ENCODE measurements at places on chromosomes 3 and 15.

- DNase-seq: peak; percentile 38
Measured at GRCh38 chr3:45546716-45547701, 47.5 kb upstream of the LIMD1 start.

DNA sequence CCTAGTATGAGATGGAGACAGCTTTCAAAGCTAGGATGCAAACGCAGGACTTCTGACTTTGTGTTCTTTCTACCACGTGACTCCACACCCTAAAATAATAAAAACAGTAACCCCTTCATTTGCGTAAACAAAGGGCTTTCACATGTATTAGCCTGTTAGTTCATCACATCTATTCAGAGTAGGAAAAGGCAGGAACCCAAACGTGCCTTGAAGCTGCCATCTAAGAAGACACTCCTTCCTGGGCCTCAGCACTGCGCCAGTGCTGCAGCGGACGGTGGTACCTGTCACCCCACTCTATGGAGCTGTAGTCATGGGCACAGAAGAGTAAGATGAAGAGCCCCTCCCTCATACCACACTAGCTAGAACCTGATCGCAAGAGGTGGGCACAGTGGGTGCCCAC is 34.3 kb downstream of the PLD1 start:
- no peak for DNase-seq

GRCh38 chr3:190320594-190321362 is 1.5 kb downstream of the CLDN1 start:
- no peak for DNase-seq

DNA sequence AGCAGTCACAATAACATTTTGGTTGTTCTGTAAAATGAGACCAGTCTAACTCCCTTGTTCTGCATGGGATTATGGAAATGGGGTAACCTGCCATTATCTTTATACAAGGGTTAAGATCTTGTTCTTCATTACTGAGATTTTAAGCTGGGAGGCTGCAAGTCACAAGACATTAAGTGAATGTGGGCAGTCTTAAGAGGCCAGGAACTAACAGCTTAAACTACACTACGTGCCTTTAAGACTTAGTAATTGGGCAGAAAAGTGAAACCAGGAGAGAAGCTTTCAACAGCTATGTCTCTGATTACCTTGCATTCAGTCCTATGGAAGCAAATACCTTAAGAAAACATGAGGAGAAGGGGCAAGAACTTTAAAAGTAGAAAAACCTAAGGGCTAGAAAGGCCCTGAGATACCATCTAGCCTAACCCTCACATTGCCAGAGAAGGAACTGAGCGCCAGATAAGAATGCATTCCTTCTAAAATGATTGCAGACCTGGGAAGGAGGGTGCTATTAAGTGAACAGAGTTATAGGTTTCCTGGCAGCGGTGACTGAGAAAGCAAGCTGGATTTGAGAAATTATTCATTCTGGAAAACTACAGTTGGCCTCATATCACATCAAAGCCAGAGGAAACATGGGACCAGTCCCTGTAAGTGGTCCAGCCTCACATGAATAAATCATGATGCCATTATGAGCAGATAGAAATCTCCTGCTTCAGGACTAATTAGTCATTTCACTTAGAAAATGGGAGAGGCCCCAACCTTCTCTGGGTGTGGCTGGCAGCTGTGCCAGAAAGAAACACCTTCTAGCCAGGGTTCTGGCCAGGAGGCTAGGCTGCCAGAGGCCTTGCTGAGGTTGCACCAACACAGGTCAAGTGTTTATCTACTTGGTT is 32.9 kb downstream of the DAPK2 start:
- no peak for DNase-seq

DNA sequence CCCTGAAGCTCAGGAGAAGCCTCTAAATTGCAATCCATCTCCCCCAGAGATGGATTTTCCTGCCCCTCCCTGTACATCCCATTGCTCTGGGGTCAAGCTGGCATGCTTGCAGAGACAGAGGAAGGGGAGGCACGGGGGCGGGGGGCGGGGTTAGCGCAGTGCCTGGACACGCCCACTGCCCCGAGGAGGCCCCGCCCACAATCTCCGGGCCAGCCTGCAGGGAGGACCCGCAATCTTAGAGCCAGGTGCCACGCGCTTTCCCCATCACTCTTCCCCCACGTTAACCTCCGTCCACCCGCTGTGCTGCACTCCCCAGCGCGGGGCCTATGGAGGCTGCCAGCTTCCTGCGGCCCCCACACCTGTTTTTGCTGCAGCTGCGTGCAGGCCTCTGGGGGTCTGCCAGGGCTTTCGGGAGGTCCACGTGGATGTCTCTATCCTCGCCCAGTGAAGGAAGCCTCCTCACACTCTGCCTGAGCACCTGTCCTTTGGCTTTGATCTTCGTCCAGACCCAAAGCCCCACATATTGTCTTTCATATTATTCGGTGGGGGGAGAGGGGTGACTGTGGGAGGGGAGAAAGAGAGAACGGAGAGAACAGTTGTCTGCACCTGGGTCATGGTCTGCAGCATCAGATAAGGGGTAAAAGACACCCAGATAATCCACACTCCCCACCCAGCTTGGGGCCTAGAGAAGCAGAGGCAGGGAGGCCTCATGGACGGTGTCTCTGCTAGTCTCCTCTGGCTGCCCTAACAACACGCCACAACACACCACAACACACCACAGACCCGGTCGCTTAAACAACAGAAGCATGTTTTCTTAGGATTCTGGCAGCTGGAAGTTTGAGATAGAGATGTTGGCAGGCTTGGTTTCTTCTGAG is 118.0 kb upstream of the MEF2A start:
- no peak for DNase-seq
